ENCODE measurements at places on chromosomes 16 and 17. TPM values are rescaled to one million over a fixed set of nuclear protein-coding genes. Genes with fewer than 3 reads are reported as not detected.

GRCh38 chr16:54316095-54316889 is 29.7 kb upstream of the IRX3 start:
- no peaks in the 10 kb centered on the region for H3K36me3 ChIP-seq
- no peak overlapping the region for H3K4me3 ChIP-seq
- H3K27ac ChIP-seq, result no peak overlapping the region

- no peaks in the 10 kb centered on the region for H3K4me1 ChIP-seq
- peak; percentile 35 for DNase-seq
- no peaks in the 10 kb centered on the region for H3K27me3 ChIP-seq
- H3K27ac ChIP-seq, result no peak overlapping the region
- H3K4me3 ChIP-seq, result no peak overlapping the region
- no peaks in the 10 kb centered on the region for H3K36me3 ChIP-seq
Measured at GRCh38 chr17:73533127-73533526, 111.1 kb downstream of the SDK2 start.

The HSD17B1 gene
- 1.1 TPM for total RNA-seq

DNA sequence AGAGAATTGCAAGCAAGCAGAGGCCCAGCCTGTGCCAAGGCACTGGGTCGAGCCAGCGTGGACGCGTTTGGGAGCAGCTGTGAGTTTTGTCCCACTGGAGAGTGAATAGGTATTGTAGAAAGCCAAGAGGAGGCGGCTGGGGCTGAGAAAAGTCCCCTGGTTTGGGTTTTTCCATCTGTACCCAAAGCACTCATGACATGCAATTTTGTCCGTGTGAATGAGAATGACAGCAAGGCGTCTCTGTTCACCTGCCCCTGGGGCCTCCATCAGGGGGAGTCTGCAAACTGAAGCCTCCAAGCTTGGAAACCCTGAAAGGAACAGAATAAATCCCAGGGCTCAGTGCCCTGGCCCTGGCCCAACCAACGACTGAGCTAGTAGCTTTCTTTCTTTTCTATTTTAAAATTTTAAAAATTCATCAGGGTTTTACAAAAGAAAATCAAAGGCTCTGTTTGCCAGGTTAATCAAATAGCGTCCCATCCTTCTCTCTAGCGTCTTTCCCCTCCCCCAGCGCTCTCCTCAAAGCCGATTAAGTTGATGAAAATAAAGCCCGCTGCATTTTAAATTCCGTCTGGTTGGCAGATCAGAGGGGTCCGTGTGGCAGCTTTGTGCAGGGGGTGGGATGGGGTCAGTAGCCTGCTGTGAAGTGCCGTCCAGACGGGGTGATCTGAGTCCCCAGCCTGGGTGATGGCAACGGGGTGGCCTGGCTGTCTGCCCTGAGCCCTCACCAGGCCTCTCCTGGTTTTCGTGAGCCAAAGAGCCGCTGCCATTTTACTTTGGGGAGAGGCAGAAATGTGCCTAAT is 171.0 kb downstream of the KATNIP start:
- peaks cover 6% of the 10 kb centered on the region for H3K4me1 ChIP-seq
- H3K36me3 ChIP-seq, result peaks cover 11% of the 10 kb centered on the region
- no peak overlapping the region for H3K4me3 ChIP-seq
- DNase-seq, result no peak
- H3K27ac ChIP-seq, result no peak overlapping the region

The TMEM132E gene
- total RNA-seq, result not detected

DNA sequence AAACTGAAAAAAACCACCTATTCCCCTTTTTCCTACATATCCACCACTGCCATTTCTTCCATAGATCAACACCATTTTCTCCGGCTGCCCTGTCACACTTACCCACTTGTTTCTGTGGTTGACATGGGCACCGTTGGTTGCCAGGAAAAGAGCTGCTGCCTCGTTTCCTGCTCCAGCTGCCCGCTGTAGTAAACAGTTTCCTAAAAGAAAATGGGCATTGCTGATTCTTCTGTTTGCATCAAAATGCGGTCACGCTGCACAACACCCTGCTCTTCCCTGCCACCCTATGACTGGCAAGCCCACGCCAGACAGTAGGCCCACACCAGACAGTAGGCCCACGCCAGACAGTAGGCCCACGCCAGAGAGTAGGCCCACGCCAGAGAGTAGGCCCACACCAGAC is 46.3 kb downstream of the CYB5D2 start:
- H3K4me1 ChIP-seq, result no peaks in the 10 kb centered on the region
- H3K27ac ChIP-seq, result no peak overlapping the region
- peaks cover 44% of the 10 kb centered on the region for H3K36me3 ChIP-seq
- no peak overlapping the region for H3K4me3 ChIP-seq
- DNase-seq, result no peak
- H3K27me3 ChIP-seq, result no peaks in the 10 kb centered on the region

DNA sequence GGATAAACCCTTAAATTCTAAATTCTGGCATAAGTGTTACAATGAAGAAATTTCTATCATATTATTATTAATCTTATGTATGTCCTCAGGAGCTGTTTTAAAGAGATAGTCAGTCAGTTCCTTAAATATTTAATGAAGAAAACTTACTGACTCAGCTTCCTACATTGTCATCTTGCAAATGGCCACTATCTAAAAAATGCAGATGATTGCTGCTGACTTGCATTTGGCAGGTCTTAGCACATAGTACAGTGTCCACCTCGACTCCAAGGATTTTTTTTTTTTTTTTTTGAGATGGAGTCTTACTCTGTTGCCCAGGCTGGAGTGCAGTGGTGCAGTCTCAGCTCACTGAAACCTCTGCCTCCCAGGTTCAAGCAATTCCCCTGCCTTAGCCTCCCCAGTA is 55.1 kb upstream of the CORO6 start:
- H3K36me3 ChIP-seq, result no peaks in the 10 kb centered on the region
- peaks cover 8% of the 10 kb centered on the region for H3K4me1 ChIP-seq
- no peak overlapping the region for H3K4me3 ChIP-seq
- DNase-seq, result no peak
- no peaks in the 10 kb centered on the region for H3K27me3 ChIP-seq

DNA sequence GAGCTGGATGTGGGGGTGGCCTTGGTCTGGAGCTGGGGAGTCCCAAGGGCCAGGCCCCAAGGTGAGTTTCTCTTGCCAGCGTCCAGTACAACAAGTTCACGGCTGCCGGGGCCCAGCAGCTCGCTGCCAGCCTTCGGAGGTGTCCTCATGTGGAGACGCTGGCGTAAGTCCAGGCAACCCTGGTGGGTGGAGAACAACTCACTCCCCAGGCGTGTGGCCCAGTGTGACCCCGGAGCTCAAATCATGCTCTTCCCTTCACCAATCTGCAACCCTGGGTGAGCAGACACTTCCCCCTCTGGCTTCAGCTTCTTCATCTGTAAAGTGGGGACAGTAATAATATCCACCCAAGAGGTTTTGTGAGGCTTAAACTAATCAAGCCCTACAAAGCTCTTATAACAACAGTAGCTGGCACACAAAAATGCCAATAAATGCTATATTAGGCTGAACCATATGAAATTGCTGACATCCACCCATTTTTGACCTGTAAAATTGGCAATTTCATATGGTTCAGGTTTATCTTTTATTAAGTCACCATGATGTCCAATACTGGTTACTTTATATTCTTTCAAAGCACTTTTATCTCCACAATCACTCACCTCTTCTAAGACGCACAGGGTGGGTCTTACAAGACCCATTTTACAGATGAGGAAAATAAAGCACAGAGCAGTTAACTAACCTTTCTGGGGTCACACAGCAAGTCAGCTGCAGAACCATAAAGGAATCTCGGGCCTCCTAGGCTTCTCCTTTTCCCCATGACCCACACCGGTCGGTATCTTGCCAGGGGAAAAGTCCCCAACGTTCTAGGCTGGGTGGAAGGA is 19.7 kb downstream of the DEXI start:
- peak overlapping the region; percentile 43 for H3K27ac ChIP-seq
- peaks cover 19% of the 10 kb centered on the region for H3K36me3 ChIP-seq
- H3K4me1 ChIP-seq, result peaks cover 12% of the 10 kb centered on the region
- no peak for DNase-seq
- H3K4me3 ChIP-seq, result no peak overlapping the region
- no peaks in the 10 kb centered on the region for H3K27me3 ChIP-seq

- no peak overlapping the region for H3K27ac ChIP-seq
- DNase-seq, result no peak
- H3K36me3 ChIP-seq, result no peaks in the 10 kb centered on the region
- H3K4me1 ChIP-seq, result no peaks in the 10 kb centered on the region
Measured at GRCh38 chr16:79261481-79261940, 339.0 kb downstream of the MAF start.

GRCh38 chr16:84036982-84037425 is 5.6 kb downstream of the SLC38A8 start:
- no peaks in the 10 kb centered on the region for H3K4me1 ChIP-seq
- peak; percentile 35 for DNase-seq
- no peak overlapping the region for H3K4me3 ChIP-seq
- H3K36me3 ChIP-seq, result no peaks in the 10 kb centered on the region
- H3K27ac ChIP-seq, result no peak overlapping the region

DNA sequence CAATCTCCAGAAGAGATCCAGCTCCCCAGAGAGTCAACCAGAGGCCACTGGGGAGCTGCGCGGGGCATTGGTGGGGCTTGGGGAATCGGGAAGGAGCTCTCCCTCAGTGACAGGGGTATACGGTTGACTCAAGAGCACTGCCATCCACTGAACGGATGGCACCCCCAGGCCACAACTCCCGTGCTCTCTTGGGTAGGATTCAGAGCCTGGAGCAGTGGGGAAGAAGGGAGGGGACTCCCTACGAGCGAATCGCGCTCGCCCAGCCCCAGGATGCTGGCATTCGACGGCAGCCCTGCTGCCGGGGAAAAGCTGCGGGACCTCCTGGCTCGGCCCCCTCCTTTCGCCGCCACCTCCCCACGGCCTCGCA is 473 bp upstream of the TPPP3 start:
- DNase-seq, result no peak
- H3K27me3 ChIP-seq, result peaks cover 19% of the 10 kb centered on the region
- H3K27ac ChIP-seq, result no peak overlapping the region
- H3K4me3 ChIP-seq, result peak overlapping the region; percentile 61
- peaks cover 19% of the 10 kb centered on the region for H3K4me1 ChIP-seq

The KRTAP9-8 gene
- total RNA-seq, result not detected

DNA sequence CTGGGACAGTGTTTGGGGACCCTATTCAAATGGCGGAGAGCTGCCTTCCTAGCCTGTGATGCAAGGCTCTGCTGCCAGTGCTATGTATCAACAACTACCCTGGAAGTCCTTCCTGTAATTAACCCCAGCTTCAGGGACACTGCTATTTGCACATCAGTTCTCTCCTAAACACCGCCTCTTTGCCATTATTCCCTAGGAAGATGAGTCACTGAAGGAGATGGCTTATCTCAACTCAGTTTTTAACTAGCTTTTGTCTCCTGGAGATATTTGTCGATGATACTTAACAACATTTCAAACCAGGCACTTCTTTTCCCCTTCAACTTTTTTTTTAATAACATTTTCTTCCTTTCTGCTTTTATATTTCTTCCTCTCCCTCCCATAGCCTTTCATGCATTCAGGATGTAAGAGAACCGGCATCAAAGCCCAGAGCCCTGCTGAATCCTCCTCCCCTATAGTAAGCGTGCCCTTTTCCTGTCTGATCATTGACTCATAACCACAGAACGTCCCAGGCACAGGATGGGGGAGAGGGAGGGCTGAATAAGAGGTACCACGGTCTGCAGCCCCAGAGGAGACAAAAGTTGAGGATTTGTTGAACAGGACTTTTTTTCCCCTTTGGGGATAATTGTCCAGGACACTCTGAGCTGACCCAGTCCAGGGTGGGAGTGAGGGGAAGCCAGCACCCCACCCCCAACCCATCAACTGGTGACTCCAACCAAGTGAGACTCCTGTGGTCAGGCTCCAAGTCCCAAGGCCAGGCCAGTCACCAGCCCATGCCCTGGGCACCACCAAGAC is 387.8 kb upstream of the SALL1 start:
- no peaks in the 10 kb centered on the region for H3K36me3 ChIP-seq
- DNase-seq, result peak; percentile 82
- H3K4me1 ChIP-seq, result peaks cover 14% of the 10 kb centered on the region
- no peaks in the 10 kb centered on the region for H3K27me3 ChIP-seq
- no peak overlapping the region for H3K4me3 ChIP-seq

The CTF1 gene
- 2.9 TPM for total RNA-seq

DNA sequence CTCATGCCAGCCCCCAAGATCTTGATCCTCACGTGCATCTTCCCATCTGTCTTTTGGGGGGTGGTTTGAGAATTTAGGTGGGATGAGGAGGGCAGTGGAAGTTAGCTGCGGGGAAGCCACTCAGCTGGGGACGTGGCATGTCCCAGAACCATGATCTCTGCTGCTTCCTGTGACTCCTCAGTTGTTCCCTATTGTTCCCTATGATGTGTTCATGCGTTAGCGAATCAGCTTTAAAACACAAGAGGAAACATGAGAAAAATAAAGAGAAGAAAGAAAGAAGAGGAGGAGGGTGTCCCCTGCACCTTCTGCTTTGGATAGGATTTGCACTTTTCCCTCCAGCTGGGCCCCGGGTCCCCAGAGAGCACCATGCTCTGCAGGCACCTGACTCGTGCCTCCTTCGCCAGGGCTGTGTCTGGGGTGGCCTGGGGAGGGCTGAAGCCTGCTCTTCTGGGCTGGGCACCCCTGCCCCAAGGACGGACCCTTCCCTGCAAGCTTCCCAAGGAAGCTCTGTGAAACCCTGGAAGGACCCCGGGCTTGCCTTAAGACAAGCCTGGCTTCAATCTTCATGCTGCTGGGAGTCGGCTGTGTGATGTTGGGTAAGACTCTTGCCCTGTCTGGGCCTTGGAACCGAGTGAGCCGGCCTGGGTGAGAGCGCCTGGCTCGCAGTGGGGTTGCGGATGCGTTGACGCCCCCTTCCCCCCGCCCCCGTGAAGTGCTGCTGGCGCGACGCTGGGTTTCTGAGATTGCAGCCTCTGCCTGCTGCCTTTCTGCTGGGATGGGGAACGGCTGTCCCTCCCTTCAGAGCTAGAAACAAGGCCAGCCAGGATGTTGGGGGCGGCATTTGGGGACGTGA is 62.8 kb upstream of the CIBAR2 start:
- H3K36me3 ChIP-seq, result peaks cover 3% of the 10 kb centered on the region
- H3K4me1 ChIP-seq, result peaks cover 41% of the 10 kb centered on the region

DNA sequence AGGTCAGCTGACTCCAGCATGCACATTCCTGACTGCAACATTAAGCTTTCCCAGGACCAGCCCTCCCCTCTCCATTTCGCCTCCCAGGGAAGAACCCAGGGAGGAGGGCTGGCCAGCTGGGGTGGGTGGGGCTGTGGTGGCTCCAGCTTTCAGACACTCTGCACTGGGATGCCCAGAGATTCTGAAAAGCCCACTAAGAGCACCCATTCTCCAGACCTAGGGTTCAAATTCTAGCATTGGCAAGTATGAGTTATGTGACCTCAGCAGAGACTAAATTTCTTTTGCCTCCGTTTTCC is 7.8 kb downstream of the DLX3 start:
- peak; percentile 76 for DNase-seq
- H3K27ac ChIP-seq, result no peak overlapping the region
- no peak overlapping the region for H3K4me3 ChIP-seq

GRCh38 chr16:27759967-27760788 is 210.2 kb downstream of the KATNIP start:
- DNase-seq, result peak; percentile 30
- peaks cover 13% of the 10 kb centered on the region for H3K4me1 ChIP-seq
- H3K36me3 ChIP-seq, result peaks cover 5% of the 10 kb centered on the region
- no peak overlapping the region for H3K27ac ChIP-seq
- no peaks in the 10 kb centered on the region for H3K27me3 ChIP-seq

- no peak overlapping the region for H3K27ac ChIP-seq
- H3K27me3 ChIP-seq, result peaks cover 12% of the 10 kb centered on the region
- peaks cover 7% of the 10 kb centered on the region for H3K4me1 ChIP-seq
- DNase-seq, result no peak
- H3K36me3 ChIP-seq, result no peaks in the 10 kb centered on the region
Measured at GRCh38 chr17:32311028-32311536, 30.9 kb downstream of the C17orf75 start.

The PLCD3 gene
- total RNA-seq, result 47.7 TPM

Data from osteoblast (primary cell).